Endodermal cell (in vitro differentiated cells): ENCODE measurements at places on chromosomes 3 and 15.

DNA sequence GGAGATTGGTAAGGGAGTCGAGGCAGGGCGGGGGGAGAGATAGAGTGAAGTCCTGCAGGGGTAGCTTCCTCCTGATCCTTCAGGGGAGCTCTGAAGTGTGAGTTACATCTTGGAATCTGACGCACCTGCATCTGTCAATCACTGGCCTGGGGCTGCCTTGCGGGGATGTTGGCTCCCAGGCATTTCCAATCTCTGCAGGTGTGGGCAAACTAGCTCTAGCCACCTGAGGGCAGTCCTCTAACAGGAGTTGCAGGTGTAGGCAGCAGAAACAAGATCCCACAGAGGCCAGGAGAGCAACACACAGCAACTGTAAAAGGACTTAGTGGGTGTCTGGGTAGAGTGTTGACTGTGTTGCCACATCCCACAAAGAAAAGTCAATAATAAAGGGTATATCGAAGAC is 63.6 kb downstream of the ZNF621 start:
- H3K4me3 ChIP-seq: no peak overlapping the region
- no peaks in the 10 kb centered on the region for H3K27me3 ChIP-seq
- no peaks in the 10 kb centered on the region for H3K36me3 ChIP-seq
- no peak overlapping the region for H3K27ac ChIP-seq

GRCh38 chr15:65305150-65305758 is 777 bp downstream of the RNU5B-1 start:
- no peaks in the 10 kb centered on the region for H3K27me3 ChIP-seq
- no peak overlapping the region for H3K27ac ChIP-seq
- no peak for DNase-seq
- H3K4me1 ChIP-seq: peaks cover 5% of the 10 kb centered on the region

GRCh38 chr3:173217127-173217526 is 76.1 kb upstream of the SPATA16 start:
- DNase-seq: no peak
- no peak overlapping the region for H3K4me3 ChIP-seq
- H3K4me1 ChIP-seq: no peaks in the 10 kb centered on the region
- no peaks in the 10 kb centered on the region for H3K27me3 ChIP-seq
- H3K27ac ChIP-seq: no peak overlapping the region

DNA sequence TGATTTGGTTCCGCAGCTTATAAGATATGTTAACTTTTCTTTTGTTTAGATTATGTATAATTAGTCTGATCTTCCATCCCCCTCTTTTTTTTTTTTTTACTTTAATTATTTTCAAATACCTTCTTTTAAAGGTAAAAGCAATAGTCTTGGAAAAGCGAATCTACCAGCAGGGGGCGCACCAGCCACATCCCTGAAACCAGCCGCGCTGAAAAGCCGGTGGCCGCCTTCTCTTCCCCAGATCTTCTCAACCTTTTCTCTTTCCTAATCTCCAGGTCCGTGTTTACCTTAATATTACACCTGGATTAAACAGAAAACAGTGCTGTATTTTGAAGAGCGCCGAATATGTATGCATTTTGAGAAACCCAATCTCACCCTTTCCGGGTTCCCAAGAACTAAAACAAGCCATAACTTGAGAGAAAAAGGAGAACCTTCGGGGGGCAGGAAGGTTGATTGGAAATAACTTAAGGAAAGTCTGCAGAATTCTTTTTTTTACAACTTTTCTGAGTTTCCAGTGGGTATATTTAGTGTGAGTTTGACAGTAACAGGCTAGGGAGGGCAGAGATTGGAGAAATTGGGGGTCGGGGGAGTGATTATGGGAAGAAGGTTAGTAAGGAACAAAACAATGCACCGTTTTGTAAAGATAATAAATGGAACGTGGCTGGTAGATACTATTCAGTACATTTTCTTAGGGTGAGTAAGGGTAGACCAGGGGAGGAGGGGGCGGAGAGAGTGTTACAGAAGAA is 2.0 kb upstream of the SOX2 start:
- H3K27ac ChIP-seq: peak overlapping the region; percentile 90
- peak; percentile 95 for DNase-seq
- peak overlapping the region; percentile 75 for H3K4me3 ChIP-seq
- peaks cover 16% of the 10 kb centered on the region for H3K4me1 ChIP-seq

DNA sequence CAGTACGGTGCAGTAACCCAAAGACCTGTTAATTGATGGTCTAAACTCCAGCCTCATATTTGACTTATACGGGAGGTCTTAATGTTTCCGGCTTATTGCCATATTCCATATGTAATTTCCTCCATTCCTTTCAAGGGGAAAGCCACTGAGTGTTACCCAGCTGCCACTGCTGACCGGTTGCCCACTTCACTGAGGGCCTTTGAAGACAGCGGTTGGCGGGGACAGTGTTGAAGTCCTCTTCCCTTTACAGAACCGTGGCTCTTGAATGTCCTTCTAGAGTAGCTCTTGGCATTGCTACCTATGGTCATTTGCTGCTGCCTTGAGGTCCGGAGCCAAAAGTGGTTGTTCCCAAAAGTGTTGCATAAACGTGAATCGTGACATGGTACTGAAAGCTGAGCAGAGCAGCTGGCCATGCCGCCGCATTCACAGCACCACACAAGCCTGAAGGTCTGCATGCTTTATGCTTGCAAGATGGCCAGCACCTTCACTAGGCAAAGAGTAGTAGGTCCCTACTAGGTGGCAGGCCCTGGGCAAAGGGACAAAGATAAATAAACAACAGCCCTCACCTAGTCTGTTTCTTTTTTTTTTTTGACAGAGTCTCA is 51.7 kb upstream of the CTDSPL start:
- no peak overlapping the region for H3K4me3 ChIP-seq
- no peak overlapping the region for H3K27ac ChIP-seq
- no peak for DNase-seq
- H3K36me3 ChIP-seq: peaks cover 4% of the 10 kb centered on the region
- no peaks in the 10 kb centered on the region for H3K27me3 ChIP-seq
- peaks cover 13% of the 10 kb centered on the region for H3K4me1 ChIP-seq

- H3K27me3 ChIP-seq: no peaks in the 10 kb centered on the region
- H3K4me3 ChIP-seq: no peak overlapping the region
- no peak overlapping the region for H3K27ac ChIP-seq
- peaks cover 89% of the 10 kb centered on the region for H3K36me3 ChIP-seq
- no peaks in the 10 kb centered on the region for H3K4me1 ChIP-seq
Measured at GRCh38 chr3:160409812-160410610, 10.6 kb downstream of the SMC4 start.

GRCh38 chr15:101318147-101318819 is 23.2 kb upstream of the SNRPA1 start:
- no peak overlapping the region for H3K27ac ChIP-seq
- no peaks in the 10 kb centered on the region for H3K4me1 ChIP-seq
- no peak for DNase-seq
- no peak overlapping the region for H3K4me3 ChIP-seq
- H3K36me3 ChIP-seq: no peaks in the 10 kb centered on the region
- H3K27me3 ChIP-seq: no peaks in the 10 kb centered on the region

DNA sequence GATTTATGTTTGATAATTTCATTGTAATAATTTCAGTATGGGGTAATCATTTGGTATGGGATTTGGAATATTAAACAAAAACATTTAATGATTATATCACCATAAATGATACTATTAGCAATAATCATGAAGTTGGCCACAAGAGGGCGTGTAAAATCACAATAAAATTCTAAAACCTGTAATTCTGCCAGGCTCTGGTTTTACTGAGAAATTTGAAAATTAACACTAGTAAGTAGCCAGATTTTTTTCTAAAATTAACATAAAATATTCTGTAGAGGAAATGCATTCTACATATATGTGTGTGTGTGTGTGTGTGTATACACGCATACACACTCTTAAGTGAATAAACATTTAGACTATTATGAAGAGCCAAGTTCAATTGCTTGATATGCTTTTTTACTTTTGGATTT is 40.5 kb downstream of the FEZF2 start:
- no peaks in the 10 kb centered on the region for H3K27me3 ChIP-seq
- H3K4me3 ChIP-seq: no peak overlapping the region
- no peaks in the 10 kb centered on the region for H3K36me3 ChIP-seq
- no peak for DNase-seq

GRCh38 chr3:112498914-112499711 is at the start of gene BTLA:
Gene BTLA (minus strand): TSS chr3:112499472. CDS start chr3:112499358, 114 bp downstream.
- no peak within 1 kb of the TSS for H3K4me3 ChIP-seq
- no peaks in the 10 kb centered on the region for H3K4me1 ChIP-seq
- no peak within 1 kb of the TSS for H3K27ac ChIP-seq
- DNase-seq: no peak
- no peaks in the 10 kb centered on the region for H3K36me3 ChIP-seq

- H3K36me3 ChIP-seq: no peaks in the 10 kb centered on the region
- no peak overlapping the region for H3K27ac ChIP-seq
- no peak for DNase-seq
- H3K27me3 ChIP-seq: no peaks in the 10 kb centered on the region
Measured at GRCh38 chr15:81880314-81880713, 165.5 kb downstream of the MEX3B start.

DNA sequence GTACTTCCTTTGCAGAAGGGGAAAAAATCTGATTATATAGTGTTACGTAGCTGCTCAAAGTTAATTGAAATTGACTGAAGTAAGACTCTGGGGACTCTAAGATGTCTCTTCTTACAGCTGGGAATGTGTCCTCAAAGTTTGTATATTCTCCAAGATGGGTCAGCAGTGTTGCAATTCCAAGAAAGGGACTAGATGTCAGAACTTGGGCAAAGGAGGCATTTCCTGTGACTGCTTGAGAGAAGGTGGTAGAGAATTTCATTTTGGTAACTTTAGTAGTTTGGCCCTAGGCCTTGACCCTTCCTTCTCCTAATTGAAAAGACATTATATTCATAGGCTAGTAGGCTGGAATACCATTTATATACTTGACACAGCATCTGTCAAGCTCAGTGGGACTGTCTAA is 33.9 kb downstream of the PTPRG start:
- DNase-seq: no peak
- no peak overlapping the region for H3K4me3 ChIP-seq
- H3K27me3 ChIP-seq: no peaks in the 10 kb centered on the region
- no peak overlapping the region for H3K27ac ChIP-seq
- H3K4me1 ChIP-seq: peaks cover 4% of the 10 kb centered on the region

- no peaks in the 10 kb centered on the region for H3K27me3 ChIP-seq
- no peaks in the 10 kb centered on the region for H3K4me1 ChIP-seq
- no peak overlapping the region for H3K27ac ChIP-seq
- H3K4me3 ChIP-seq: no peak overlapping the region
- H3K36me3 ChIP-seq: no peaks in the 10 kb centered on the region
- DNase-seq: peak; percentile 33
Measured at GRCh38 chr3:13136426-13136825, 63.2 kb upstream of the IQSEC1 start.

DNA sequence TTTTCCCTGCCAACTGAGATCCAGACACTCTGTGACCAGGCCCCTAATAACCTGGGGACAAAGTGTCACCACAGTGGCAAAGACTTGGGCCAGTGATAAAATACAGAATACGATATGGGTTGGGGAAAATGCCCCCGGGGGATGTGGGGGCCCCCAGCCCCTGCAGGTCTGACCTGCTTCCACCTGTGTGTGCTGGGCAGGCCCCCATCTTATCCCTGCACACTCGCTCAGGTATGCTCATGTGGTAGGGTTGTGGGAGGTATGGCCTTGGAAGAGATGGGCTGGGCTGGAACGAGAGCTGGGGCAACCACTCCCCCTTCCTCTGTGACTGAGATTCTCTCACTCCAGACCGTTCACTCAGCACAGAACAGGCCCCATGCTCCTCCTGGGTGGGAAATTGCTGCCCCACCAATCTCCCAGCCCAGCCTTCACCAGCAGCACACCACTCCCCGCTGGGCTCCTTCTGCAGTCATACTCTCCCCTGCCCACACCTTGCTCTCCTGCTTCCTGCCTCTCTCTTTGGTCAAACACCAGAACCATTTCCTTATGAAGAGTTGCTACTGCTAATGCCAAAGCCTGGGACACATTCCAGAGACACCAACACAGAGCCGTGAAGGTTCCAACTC is 9.6 kb upstream of the CPEB1 start:
- no peaks in the 10 kb centered on the region for H3K4me1 ChIP-seq
- peak; percentile 29 for DNase-seq
- H3K27me3 ChIP-seq: peaks cover 25% of the 10 kb centered on the region
- no peak overlapping the region for H3K27ac ChIP-seq
- no peaks in the 10 kb centered on the region for H3K36me3 ChIP-seq
- no peak overlapping the region for H3K4me3 ChIP-seq

DNA sequence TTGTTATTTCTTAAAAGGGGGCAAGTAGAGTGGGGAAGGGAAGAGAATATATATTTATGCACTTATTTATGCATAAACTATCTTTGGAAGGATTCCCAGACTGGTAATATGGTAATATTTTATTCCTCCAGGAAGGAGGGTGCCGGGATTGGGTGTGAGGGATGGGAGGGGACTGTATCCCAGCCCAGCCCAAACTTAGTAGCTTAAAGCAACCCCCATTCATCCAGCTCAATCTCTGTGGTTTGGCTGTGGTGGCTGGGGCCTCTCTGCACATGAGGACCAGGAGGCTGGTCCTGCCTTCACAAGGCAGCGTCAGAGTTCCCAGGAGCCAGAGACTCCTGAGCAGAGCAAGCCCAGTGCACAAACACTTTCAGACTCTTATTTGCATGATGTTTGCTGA is 48.4 kb downstream of the CCNL1 start:
- no peaks in the 10 kb centered on the region for H3K36me3 ChIP-seq
- H3K4me3 ChIP-seq: no peak overlapping the region
- H3K27me3 ChIP-seq: no peaks in the 10 kb centered on the region
- no peak for DNase-seq
- H3K27ac ChIP-seq: no peak overlapping the region

DNA sequence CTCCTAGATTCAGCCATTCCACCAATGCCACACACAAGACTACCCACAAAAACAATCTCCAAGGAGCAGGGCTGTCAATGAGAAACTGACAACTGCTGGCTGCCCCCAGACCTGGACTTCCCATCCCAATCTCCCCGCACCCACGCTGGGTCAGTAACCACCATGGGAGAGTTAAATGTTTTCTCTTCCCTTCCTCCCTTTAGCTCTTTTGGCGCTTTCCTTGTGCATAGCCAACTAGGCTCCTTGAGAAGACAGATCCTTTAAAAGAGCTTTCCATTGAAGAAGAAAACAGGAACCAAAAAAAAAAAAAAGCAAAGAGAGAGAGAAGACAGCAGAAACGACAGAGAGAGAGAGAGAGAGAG is 8.3 kb downstream of the BCL6 start:
- H3K27me3 ChIP-seq: peaks cover 19% of the 10 kb centered on the region
- peak overlapping the region; percentile 85 for H3K4me3 ChIP-seq
- peaks cover 7% of the 10 kb centered on the region for H3K4me1 ChIP-seq
- no peak for DNase-seq

- no peaks in the 10 kb centered on the region for H3K36me3 ChIP-seq
- H3K4me3 ChIP-seq: no peak overlapping the region
- no peak for DNase-seq
- no peaks in the 10 kb centered on the region for H3K4me1 ChIP-seq
- no peak overlapping the region for H3K27ac ChIP-seq
Measured at GRCh38 chr3:19598870-19599269, 335.1 kb downstream of the EFHB start.

DNA sequence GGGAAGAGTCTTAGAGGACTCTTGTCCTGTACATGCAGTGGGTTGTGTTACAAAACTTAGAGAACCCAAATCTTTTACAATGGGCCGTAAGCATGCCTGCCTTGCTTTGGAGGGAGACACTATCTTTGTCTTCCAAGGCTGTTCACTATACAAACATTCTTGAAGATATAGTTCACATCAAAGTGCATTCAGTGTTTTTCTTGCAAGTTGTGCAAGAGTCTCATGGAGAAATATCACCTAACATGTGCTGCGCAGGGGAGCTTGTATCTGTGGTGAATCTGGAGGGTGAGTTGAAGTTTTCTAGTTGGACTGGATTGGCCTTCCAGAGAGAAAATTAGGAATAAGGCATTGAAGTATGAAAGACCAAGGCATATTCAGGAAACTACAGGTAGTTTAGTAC is 7.8 kb upstream of the PRTG start:
- peaks cover 67% of the 10 kb centered on the region for H3K27me3 ChIP-seq
- no peak for DNase-seq
- no peak overlapping the region for H3K4me3 ChIP-seq
- H3K27ac ChIP-seq: no peak overlapping the region
- H3K4me1 ChIP-seq: no peaks in the 10 kb centered on the region
